ENCODE measurements at places on chromosomes 4 and X.

GRCh38 chr4:139241086-139241783 is 38.8 kb downstream of the MGARP start:
- DNase-seq = no peak

DNA sequence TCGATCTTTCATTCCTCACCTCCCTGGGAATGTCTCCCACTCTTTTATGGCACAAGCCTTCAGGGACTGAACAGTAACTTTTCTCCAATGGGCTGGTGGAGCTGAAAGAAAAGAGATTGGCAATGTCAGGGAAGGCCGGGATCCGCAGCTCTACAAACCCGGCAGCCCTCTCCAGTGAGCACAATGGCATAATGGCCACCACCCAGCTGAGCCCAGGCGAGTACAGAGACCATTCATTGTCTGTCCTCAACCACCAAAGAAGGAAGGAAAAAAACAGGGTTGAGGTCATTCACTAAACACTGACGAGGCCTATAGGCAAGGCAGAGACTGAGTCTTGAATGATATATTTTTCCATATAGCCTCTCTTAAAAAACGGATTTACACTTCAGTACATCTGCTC is 3.6 kb downstream of the GEMIN8 start:
- DNase-seq = no peak

- no peak for DNase-seq
Measured at GRCh38 chr4:187021436-187022205, 298.0 kb upstream of the FAT1 start.

- DNase-seq = no peak
Measured at GRCh38 chr4:168796362-168797106, 213.5 kb downstream of the CBR4 start.

DNA sequence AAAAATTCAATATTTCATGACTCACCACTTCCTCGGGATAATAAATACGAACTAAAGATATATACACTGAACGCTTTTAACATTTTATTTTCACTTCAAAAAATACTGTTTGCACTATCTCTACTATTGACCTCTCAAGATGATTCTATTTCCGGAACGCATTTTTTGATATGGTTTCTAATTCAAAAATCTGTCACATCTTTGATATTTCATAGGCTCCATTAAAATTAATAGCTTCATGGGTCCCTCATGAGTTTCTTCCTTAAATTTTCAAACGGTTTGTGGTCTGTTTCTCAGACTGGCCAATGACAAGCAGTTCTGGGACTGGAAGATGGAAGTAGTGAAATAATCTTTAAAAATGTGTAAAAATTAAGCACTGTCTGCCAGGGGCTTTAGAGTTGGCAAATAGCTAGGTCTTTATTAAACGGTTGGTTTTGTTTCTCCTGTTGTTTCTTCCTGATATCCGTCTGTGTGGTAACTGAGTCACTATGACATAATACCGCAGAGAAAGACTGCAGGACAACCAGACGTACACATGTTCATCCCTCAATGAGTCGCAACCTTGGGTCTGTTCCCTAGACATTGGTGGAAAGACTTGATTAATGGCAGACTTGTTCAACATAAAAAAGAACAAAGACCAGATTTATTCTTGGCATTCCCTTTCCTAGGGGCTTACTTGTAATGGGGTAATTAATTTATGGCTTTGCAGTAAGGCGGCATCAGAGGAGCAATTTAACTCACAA is 133.8 kb downstream of the PALLD start:
- no peak for DNase-seq

DNA sequence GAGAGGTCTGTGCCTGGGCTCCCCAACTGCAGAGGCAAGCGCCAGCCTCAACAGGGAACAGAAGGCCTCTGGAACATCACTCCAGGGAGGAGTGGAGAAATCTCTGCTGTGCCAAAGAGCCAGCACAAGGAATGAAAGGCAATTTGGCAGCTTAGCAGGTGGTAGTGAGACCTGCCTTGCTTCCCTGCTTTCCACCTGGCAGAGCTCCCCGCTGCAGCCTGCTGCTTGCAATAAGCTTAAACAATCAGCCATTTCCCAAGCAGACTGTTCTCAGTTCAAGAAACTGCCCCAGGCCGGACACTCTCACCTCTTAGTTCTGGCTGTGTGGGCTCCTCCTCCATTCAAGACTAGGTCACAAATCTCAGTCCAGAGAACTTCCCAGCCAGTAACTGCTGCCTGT is 370.6 kb downstream of the MAGEB5 start:
- DNase-seq = no peak

DNA sequence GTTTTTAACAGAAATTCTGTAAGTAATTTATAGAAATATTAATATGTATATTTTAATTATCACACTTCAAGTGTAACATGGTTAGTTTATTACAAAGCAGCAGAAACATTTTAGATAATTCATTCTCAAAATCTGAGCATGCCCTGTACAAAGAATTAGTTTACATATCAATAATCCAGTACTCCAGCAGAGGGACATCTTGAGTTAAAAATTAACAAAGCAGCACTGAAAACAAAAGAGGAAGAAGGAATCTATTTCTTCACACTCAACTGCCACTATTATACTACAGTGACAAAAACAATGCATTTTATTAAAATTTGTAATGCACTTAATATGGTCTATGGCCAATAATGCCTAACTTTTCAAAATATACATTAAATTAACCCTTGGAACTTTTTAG is 179.1 kb upstream of the KLHL4 start:
- no peak for DNase-seq

DNA sequence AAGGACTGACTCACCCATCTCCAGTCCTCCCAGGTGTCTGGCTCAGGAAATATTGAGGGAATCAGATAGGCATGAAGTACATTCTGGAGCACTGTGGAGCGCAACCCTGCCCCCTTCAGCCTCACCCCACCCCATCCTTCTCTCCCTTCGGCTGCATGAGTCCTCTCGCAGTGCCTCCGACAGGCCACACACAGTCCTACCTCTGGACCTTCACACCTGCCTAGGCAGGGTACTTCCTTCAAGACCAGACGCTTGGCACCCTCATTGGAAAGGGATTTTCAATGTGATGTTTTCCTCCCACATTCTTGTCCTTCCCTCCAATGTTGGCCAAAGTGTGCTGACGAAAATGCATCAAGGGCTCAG is 26.8 kb upstream of the PPP2R2C start:
- DNase-seq = no peak

GRCh38 chr4:57501720-57502119 is 391.5 kb upstream of the IGFBP7 start:
- no peak for DNase-seq

- DNase-seq = no peak
Measured at GRCh38 chrX:148204195-148204594, 223.1 kb downstream of the FMR1NB start.

GRCh38 chrX:134737721-134738369 is 79.6 kb upstream of the PLAC1 start:
- no peak for DNase-seq

DNA sequence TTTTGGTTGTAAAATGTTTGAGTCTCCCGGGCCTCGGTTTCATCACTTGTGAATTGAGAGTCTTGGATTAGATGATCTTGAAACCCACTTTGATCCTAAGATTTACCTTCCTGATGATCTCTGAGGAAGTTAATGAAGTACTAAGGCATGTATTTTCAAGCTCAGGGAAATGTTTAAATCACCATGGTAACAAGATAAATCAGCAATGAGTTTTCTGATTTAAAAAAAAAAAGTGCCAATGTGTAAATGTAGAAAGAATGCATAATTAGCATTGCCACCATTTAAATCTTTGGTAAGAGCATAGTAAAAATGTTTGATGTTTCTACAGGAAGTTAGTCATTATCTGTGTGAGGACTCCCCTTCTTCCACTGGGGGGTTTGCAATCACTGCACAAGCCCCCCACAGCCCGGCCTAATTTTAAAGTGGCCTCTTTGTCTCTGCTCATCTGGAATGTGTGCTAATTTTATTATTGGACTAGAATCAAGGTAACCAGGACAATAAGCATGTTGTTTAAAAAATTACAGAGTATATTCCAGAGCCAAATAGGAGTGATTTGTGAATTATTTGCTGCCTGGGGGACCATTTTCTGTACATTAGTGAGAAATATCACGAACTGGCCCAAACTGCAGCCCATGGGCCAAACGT is 93.6 kb downstream of the SLC34A2 start:
- no peak for DNase-seq

GRCh38 chrX:125505207-125505606 is 185.5 kb downstream of the TEX13C start:
- no peak for DNase-seq

GRCh38 chrX:74500067-74500466 is 78.8 kb downstream of the SLC16A2 start:
- no peak for DNase-seq

DNA sequence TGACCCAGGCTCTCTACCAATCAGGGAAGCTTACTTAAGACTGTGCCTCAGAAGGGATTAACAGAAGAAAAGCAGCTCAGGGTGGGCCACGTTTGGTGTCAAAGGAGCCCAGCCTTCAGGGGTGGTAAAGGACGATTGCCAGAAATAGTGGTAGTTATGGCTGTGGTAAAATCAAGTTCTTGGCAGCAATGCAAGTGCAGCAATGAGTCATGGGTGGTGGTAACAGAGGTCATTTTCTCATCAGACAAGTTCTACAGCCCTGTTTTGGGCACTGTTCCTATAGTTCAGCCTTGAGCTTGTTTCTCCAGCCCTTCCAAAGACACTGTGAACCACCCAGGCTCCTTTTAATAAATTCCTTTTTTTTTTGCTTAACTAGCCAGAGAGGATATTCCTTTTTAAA is 120.3 kb downstream of the EFHC2 start:
- DNase-seq = no peak

DNA sequence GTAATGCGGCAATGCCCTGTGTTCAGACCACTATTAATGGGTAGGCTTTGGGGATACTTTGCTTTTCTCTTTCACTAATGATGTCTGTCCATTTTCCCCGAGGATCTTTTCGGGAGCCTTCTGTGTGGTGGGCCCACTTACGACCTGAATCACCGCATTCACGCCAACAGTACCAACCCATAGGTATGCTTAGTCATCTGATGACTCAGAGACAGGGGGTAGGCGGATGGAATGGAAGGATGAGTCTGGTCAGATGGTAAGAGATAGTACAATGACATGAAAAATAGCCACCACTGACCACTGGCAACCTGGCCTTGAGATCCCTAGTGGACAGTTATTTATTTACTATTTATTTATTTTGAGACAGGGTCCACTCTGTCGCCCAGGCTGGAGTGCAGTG is 76.0 kb upstream of the DHRSX start:
- no peak for DNase-seq

- DNase-seq = no peak
Measured at GRCh38 chrX:119954374-119954773, 10.8 kb upstream of the NKAP start.

GRCh38 chrX:16578218-16578617 is 71.7 kb upstream of the S100G start:
- no peak for DNase-seq

DNA sequence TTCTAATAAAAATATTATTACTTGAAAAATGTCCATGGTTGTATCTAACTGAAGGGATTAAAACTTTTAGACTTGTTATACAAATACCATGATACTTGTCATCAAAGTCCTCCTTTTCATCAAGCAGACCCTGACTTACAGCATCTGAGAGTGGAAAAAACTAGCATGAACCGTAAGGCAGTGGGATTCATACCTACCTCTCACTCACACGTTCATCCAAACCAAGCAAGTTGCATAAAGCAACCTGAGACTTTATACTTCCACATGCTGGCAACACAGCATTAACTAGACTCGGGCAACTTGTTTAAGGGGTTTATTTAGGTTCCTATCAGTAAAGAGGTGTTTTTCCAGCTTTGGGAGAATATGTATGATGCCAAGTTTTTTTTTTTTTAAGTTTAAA is 22.6 kb upstream of the TLR7 start:
- DNase-seq = no peak

DNA sequence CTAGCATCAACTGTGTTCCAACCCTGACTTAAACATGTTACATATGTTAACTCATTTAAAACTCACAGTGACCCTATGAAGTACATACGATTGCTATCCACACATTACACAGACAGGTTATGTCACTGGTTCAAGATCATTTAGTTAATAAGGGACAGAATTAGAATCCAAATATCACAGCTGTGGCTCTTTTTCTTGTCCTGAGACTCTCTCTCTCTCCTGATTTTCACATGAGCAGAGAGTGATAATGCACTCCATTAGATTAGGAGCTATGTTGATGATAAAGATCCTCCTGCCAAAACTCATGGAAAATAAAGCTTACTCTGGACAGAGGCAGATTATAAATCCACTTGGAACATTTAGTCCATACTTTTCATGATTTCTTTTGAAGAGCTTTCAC is 408.3 kb downstream of the PPARGC1A start:
- DNase-seq = no peak

DNA sequence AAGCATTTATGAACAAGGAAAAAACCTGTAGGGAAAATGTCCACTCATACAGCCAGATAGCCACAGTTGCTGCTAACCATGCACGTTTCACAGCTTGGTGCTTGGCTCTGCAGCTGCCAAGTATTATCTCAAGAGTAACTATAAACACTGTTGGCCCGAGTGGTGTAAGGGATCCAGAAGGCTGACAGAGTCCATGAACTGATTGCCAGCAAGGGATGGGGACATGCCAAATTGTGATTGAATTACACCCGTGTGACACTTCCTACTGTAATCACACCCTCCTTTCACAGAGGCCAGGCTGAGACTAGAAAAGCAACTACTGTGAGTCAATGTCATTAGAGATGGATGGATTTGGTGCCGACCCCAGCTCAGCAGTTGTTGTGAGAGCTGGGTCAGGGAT is 223.9 kb upstream of the ANKRD50 start:
- DNase-seq = no peak

GRCh38 chrX:68697465-68698125 is 50.1 kb downstream of the STARD8 start:
- DNase-seq = no peak

DNA sequence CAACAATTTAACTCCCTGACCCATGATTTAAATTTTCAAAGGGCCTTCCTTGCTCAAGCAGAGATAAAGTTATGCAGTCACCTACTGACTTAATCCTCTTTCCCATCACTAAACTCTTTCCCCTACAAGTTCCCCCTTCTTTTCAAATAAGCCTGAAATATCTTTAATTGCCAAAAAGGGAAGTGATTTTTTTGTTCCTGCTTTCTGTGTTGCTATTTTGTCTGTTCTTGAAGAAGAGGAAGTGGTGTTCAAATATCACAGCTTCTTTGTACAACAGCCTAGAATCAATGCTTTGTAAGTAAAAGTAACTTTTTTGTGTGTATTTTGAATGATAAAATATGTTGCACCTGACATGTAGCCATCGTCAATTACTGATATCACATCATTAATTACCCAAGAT is 595.9 kb downstream of the CENPC start:
- DNase-seq = no peak

GRCh38 chrX:6313356-6313755 is 84.7 kb upstream of the NLGN4X start:
- no peak for DNase-seq

GRCh38 chr4:173468314-173468713 is 61.7 kb downstream of the HAND2 start:
- DNase-seq = no peak

- DNase-seq = no peak
Measured at GRCh38 chrX:140502491-140503237, 2.2 kb downstream of the SOX3 start.

- DNase-seq = no peak
Measured at GRCh38 chr4:114277690-114278089, 298.2 kb upstream of the ARSJ start.

Data from activated CD4-positive, alpha-beta T cell treated with anti-CD3 and anti-CD28 coated beads for 1 hour (primary cell).